Cardiac septum (tissue), 1 donor: ENCODE measurements at places on chromosomes 2 and 18. TPM values are rescaled to one million over a fixed set of nuclear protein-coding genes. Genes with fewer than 3 reads are reported as not detected.

DNA sequence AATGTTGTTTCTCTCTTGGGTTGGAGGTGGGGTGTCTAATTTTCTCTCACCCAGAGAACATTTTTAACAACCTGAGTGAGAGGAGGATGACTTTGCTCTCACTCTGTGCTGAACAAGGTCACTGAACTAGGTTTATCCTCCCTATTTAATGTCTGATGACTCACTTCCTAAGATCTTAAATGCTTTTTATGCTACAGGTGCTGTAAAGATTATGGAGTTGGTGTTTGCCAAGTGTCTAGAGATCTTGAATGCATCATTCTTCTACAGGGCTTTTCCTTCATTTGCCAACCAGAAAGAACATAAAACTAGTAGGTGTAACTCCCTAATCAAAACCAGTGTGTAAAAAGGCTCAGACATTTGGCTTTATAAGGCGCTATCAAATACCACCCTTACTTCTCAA lies 350.5 kb upstream of the ETAA1 start:
- no peak for DNase-seq

The SPEG gene
- total RNA-seq, result 199 TPM

DNA sequence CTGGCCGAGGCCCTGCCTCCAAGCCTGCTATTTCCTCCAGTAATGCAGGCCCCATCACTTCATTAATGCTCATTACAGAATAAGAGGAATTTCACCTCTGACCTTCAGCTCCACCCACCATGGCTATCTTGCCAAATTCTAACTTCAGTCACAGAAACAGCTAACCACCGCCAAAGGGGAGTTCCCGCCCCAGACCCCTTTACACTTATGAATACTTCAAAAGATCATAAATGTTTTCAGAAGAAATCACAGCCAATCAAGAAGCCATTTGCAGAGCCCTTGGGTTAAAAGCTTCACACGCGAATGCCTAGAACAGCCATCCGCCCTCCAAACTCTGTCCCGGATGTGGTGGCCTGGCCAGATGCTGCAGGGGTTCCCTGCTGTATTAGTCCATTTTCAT lies 73.8 kb upstream of the TWIST2 start:
- no peak for DNase-seq

DNA sequence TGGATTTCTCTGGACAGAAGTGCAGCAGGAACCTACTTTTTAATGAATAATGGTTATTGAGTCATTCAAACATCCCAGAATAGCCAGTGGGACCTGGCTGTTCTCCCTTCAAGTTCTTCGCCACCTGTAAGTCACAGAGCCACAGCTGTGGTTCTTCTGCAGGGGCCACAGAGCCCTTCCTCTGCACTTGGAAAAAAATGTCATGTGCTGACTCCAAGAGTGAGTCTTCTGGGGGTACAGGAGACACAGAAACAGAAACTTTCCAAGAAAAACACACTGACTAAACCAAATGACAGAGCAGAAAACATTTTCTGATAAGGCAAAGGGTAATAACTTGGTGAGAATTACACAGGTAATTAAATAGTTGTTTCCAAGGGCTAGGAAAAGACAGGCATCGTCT lies 68.7 kb upstream of the FN1 start:
- DNase-seq, result no peak

GRCh38 chr2:134745023-134745422 lies 26.2 kb upstream of the TMEM163 start:
- no peak for DNase-seq

- DNase-seq, result no peak
Measured at GRCh38 chr2:114354199-114354598, 88.2 kb upstream of the DPP10 start.

DNA sequence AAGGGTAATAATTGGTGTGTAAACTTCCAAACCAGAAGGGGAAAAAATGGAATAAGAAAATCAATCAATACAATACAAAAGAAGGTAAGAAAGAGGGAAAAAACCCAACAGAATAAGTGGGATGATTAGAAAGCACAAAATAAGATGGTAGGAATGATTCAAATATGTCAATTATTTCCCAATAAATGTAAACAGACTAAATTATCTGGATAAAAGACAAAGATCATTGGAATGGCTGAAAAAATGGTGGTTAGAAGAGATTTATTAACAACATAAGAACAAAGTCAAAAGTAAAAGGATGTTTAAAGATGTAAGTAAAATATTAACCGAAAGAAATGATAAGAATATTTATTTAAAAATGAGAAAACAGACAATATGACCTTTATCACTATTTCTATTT lies 103.5 kb upstream of the YWHAQ start:
- DNase-seq, result no peak

GRCh38 chr2:4715065-4715464 lies 977.1 kb upstream of the SOX11 start:
- no peak for DNase-seq

DNA sequence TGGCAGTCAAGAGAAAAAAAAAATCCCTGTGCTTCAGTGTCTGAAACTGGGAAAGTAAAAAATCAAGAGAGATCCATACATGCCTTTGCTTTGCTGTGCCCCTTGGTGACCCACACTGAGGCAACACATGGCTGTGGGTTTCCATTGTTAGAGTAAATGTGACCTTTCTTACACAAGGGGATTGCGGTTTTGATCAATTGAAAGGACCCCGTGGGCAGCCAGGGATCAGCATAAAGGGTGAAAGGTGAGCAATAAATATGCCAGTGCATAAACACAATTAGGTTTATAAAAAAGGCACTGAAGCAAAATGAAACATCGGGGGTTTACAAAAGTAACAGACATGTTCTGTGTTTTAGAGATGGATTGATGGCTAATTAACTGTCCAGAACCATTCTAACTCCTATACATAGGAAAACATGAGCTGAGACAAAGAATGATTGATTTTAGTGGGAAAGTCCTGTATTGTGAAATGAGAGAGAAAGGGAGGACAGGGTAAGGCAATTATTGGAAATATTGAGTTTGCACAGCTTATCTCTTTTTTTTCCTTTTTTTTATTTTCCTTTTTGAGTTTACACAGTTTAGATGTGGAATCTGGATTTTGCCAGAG lies 40.7 kb upstream of the BBS5 start:
- no peak for DNase-seq

GRCh38 chr2:38290332-38290731 lies 86.7 kb downstream of the ATL2 start:
- DNase-seq, result no peak

The EHD3 gene
- 26.6 TPM for total RNA-seq

The HOXD11 gene
- total RNA-seq, result not detected

DNA sequence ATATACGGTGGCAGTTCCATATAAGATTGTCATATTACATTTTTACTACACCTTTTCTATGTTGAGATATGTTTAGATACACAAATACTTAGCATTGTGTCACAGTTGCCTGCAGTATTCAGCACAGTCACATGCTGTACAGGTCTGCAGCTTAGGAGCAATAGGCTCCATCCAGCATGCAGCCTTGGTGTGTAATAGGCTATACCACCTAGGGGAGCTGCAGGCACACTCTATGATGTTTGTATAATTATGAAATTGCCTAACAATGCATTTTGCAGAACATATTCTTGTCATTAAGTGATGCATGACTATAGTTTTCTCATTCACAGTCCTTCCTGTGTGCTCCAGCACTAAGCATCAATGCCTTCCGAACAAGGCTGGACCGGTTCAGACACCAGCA lies 133.4 kb downstream of the NDUFA10 start:
- no peak for DNase-seq

DNA sequence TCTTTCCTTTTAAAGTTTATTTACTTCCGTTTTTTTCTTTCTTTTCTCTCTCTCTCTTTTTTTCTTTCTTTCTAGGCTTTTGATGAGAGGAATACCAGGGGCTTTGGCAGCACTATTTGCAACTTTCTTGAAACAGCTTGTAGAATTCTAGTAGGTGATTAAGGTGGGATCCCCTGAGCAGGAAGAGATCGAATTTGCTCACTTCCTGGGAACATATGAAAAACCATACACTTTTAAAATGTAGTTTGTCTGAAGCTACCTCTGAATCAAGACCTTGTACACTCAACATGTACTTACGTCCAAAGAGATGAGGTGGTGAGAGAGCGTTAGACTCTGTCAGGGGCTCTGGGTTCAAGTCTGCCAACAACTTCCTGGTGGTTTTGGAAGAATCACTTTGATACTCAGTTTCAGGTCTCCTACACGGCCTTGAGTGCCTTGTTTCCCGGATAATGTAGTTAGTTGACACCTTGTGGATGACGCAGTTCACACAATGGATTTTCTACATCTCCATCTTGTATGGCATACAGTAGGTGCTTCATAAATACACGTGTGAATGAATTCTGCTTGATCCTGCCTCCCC lies 229.1 kb downstream of the MYCN start:
- no peak for DNase-seq

DNA sequence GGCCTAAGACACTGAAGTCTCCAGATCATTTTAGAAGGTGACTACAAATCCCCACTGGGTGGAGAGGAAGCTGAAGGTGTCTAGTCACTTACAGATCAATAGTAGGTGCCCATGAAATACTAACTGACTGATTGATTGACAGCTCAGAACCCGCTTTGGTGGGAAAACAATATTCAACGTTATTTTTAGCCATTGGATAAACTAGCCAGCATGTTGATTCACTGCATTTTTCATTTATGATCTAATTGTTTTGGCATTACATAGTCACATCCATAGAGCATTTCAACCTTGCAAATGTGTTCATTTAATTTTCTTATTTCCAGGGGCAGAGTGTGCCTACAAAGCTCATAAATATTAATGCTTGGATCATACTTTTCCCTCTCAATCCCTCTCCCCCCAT lies 162.3 kb downstream of the MREG start:
- DNase-seq, result no peak

The FAM168B gene
- 90.3 TPM for total RNA-seq

The ST6GAL2 gene
- total RNA-seq, result 0.38 TPM

The FBXO36 gene
- total RNA-seq, result 1.2 TPM

The LYG1 gene
- 0.57 TPM for total RNA-seq

- no peak for DNase-seq
Measured at GRCh38 chr2:62029910-62030309, 124.4 kb downstream of the COMMD1 start.

- DNase-seq, result no peak
Measured at GRCh38 chr2:107989445-107989844, 3.1 kb downstream of the SLC5A7 start.

GRCh38 chr2:216205486-216205885 lies 96.3 kb downstream of the XRCC5 start:
- DNase-seq, result no peak

The MPP4 gene
- not detected for total RNA-seq

DNA sequence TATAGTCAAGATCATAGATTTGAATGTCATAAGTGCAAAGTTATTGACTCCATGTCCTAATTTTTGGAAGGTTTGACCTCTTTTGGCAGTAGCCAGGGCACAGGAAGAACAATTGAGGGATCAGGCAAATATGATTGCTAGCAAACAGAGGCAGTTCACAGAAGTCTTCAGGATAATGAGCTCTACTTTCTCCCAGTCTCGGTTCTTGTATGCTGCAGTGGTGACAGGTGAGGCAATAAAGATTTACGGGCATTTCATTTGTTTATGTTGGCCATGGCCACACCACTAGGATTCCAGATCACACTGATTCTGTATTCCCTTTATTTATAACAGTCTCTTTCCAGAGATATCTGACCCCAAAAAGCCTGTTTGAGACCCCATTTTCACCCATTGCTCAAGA lies 137.5 kb downstream of the UBR3 start:
- no peak for DNase-seq

- DNase-seq, result no peak
Measured at GRCh38 chr2:183214680-183215079, 90.4 kb downstream of the NUP35 start.

DNA sequence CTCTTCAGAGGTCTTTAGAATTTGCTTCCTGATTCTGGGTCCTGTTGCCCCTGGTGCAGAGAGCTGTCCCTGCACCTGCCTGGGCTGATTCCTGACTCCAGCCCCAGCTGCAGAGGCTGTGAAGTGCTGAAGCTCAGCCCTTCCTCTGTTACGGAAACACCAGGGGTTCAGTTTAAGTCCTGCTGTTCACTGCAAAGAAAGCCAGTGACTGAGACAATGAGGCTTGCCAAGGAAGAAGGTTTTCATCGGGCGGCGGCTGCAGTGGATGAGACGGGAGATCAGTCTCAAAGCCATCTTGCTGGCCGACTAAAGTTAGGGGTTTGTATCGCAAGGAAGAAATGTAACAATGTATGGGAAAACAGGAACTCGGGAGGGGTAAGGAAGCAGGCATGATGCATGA lies 142.4 kb upstream of the ZNF236 start:
- no peak for DNase-seq

The OSBPL1A gene
- total RNA-seq, result 49.4 TPM

DNA sequence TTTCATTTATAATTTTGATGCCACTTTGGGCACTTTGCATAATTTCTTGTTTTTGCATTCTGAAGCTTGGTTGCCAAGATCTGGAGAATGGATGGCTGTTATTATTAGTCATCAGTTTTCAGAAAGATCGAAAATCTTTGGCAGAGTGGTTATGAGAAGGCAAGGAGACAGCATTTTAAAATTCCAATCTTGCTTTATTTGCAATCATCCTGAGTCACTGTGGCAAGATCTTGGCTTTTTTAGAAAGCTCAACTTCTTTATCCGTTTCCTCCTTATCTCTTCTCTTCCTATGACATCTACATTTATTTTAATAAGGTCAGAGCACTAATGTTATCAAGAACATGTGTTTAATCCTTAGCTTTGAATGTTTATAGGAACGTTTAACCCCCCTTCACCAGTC lies 31.1 kb upstream of the EIF2AK3 start:
- no peak for DNase-seq

The TLX2 gene
- total RNA-seq, result not detected
